ENCODE measurements at places on chromosomes 5 and 9.

- no peak for DNase-seq
Measured at GRCh38 chr5:88674356-88675167, 208.4 kb downstream of the MEF2C start.

DNA sequence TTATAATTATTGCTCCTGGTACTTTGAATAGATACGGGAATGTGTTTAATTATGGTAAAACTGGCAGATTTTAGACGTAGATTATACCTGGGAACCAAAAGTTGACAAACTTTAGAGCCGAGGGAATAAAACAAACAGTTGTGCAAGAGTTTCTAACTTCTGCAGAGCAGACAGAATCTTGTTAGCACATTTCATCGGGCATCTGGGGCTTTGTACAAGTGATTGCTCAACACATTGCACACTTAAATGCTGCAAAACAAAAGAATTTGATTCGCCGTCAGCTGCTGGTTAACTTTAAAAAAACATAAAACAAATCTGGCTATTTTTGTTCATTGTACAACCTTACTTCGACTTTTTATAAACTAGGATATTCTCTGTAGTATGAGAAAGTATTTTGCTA, 398.1 kb downstream of the MAN2A1 start:
- DNase-seq = no peak

DNA sequence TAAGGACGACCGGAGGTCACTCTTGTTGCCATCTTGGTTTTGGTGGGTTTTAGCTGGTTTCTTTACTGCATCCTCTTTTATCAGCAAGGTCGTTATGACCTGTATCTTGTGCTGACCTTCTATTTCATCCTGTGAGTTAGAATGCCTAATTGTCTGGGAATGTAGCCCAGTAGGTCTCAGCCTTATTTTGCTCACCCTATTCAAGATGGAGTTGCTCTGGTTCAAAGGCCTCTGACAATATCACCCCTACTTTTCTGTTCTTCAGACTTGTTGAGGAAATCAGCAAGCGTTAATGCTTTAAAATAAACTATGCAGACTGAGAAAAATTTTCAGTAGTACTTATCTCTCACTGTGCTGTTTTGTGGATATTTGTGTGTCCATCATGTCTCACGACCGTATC, 92.6 kb downstream of the MTRR start:
- DNase-seq = no peak

GRCh38 chr5:6432206-6432605, 16.5 kb upstream of the UBE2QL1 start:
- no peak for DNase-seq

DNA sequence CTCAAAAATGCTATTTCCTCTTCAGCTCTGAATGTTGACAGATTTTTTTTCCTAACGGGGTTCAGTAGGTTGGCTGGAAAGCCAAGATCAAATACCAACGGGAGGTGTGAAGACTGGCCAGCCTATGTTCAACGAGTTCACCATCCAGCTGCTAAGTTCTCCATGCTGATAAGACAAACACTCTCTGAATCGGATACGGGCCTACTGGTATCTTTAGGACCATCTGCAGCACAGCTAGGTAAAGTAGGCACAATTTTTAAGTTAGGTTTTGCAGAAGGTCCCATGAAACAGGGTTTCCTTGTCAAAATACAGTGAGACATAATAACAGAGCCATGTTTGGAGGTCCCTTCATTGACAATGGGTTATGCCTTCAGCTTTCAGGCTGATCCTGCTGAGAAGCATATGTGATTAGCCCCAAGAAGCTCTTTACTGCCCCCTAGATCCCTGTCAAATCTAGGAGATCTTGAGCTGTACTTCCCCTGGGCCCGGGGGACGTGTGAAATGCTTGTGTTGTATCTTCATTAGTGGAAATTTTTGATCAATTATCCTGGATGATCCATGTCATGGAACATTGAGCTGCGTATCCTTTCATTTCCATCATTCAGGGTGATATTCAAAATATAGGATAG, 60.6 kb downstream of the PGM5 start:
- DNase-seq = no peak

GRCh38 chr9:13963005-13963653, 350.8 kb downstream of the NFIB start:
- DNase-seq = no peak

GRCh38 chr5:111602817-111603445, 90.6 kb upstream of the STARD4 start:
- DNase-seq = no peak

- DNase-seq = no peak
Measured at GRCh38 chr5:55415071-55415470, 107.3 kb downstream of the MTREX start.

DNA sequence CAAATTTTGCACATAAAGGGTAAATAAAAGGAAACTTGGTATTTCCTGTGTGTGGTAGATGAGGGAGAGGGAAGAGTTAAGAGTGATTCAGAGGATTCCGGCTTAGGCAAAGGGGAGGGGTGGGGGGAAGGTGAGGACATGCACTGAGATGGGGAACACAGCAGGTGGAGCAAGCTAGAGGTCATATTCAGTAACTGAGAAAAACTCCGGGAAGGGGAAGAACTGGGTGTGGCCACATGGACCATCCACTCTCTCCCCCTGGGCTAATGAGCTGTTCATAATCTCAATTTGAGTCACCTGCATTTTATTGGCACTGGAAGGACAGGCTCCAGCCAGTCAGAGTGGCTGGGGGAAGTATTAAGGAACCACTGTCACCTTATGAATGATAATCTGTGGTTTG, 45.1 kb upstream of the UGCG start:
- DNase-seq = no peak

GRCh38 chr9:1440256-1440655, 390.1 kb downstream of the DMRT2 start:
- DNase-seq = no peak

GRCh38 chr5:80343067-80343466, 23.3 kb downstream of the SPZ1 start:
- no peak for DNase-seq

- no peak for DNase-seq
Measured at GRCh38 chr9:35395706-35396101, 94.2 kb upstream of the RUSC2 start.

DNA sequence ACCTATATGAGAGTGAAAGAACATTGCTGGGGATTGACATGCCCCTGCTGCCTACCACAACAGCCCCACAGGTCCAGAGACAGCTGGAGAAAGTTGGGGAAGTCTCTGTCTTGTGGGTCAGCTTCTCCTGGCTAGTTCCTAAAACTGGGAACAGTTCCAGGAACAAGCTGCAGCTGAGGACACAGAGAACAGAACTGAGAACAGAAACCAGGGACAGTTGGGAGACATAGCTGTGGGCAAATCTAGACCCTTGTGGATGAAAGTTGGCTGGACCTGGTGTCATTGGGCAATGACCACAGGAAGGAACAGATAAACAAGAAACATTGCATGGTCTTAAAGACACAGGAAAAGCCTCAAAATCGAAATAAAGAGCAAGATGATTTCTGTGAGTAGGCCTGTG, 58.3 kb upstream of the MOCS2 start:
- no peak for DNase-seq

- DNase-seq = no peak
Measured at GRCh38 chr5:113425909-113426308, 8.9 kb downstream of the TSSK1B start.

DNA sequence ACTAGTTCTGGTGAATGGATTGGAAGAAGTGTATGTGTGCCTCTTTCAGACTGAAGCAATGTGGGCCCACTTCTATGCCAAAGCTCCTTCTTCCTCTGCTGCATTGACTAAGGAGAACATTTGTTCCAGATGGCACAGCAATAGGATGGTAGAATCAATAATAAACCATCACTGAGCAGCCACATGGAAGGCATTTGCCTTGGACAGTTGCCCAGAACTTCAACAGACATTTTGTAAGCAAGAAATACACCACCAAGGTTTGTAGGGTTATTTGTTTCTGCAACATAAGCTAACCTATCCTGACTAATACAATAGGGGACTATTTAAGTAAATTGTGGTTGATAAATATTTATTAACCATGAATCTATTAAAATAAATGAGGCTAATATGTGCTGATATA, 37.7 kb upstream of the CSNK1G3 start:
- DNase-seq = no peak

- DNase-seq = no peak
Measured at GRCh38 chr5:40391642-40392041, 288.1 kb upstream of the PTGER4 start.

DNA sequence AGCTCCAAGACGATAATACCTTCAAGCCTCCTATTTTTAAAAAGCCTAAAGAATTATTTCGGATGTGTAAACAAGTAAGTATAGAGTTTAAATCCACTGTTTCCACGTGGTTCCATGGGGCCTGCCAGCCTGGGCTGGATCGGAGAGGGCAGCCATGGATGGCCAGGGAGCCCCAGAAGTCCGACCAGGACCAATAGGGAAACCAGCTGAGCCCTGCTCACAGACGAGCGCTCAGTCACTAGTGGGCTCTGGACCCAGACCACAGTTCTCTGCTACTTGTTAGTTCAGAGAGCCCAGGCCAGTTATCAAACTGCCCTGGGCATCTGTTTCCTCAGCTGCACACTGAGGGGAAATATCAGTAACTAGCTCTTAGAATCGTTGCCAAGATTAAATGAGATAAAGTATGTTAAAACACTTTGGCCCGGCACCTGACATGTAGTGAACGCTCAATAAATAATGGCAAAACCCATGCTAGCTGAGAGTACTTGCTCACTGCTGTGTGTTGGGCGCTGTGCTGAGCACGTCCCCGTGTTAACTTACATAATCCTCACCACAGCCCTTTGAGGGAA, 124.8 kb downstream of the RGS3 start:
- no peak for DNase-seq

DNA sequence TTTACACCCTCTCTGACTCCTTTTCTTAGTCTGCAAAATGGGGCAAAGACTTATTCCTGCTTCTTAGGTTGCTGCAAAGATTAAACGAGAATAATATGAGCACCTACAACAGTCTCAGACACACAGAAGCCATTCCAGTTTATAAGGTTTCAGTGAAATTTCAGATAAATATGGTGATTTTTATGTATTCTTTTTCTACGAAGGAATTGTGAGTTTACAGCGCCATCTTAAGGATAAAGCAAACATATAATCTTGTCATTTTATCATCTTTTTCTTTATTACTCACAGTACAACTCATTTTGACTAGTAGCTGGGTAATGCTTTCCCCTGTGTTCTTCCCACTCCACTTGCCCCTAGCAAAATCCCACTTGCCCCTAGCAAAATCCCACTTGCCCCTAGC, 29.2 kb upstream of the SMC5 start:
- DNase-seq = no peak

- no peak for DNase-seq
Measured at GRCh38 chr5:9455826-9456434, 89.9 kb downstream of the SEMA5A start.

DNA sequence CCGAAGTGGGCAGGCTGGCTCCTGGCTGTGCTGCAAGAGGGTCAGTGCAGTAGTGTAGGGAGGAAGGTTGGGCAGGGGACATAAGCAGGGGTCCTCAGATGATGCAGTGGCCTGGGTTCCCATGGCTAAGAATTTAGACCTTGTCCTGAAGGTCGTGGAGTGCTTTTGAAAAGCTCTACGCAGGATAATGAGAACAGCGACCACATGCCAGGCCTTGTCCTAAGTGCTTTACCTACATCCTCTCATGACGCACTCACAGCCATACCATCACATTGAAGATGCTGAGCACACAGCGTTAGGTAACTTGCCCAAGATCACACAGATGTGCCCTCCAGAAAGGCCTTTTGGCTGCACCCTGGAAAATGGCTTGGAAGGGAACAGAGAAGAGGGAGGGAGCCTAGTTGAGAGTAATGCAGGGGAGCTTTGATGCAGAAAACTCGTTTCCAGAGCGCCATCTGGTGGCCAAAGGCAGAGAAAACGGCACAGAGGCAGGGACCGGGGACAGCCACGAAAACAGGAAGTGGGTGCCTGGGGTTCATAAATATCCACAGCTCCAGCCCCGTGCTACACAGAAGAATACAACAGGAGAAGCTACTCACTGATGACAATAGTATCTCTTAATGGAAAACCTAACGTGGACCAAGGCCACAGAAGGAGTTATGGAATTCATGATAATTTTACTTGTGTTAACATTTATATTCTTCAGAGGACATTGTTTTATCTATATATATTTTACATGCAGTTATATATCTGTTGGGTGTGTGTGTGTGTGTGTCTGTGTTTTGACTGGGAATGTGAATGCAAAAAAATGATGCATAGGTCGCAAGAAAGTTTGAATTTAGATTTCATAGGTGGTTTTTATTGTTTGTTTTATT, 2.7 kb upstream of the PCDH12 start:
- DNase-seq = peak; percentile 75

GRCh38 chr9:18857769-18858168, 175.2 kb downstream of the SAXO1 start:
- no peak for DNase-seq

DNA sequence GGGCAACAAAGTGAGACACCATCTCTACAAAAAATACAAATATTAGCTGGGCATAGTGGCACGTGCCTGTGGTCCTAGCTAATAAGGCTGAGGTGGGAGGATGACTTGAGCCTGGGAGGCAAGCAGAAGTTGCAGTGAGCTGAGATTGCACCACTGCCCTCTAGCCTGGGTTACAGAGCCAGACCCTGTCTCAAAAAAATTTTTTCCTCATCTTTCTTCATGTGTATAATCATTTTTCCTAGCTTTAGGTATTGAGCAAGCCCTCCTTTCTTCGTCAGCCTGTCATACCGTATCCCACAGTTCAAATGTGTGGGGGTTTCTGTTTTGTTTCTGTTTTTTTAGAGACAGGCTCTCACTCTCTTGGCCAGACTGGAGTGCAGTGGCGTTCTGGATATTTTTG, 41.3 kb downstream of the EHMT1 start:
- no peak for DNase-seq

GRCh38 chr5:122077366-122078115, 518 bp downstream of the LOX start:
- no peak for DNase-seq

DNA sequence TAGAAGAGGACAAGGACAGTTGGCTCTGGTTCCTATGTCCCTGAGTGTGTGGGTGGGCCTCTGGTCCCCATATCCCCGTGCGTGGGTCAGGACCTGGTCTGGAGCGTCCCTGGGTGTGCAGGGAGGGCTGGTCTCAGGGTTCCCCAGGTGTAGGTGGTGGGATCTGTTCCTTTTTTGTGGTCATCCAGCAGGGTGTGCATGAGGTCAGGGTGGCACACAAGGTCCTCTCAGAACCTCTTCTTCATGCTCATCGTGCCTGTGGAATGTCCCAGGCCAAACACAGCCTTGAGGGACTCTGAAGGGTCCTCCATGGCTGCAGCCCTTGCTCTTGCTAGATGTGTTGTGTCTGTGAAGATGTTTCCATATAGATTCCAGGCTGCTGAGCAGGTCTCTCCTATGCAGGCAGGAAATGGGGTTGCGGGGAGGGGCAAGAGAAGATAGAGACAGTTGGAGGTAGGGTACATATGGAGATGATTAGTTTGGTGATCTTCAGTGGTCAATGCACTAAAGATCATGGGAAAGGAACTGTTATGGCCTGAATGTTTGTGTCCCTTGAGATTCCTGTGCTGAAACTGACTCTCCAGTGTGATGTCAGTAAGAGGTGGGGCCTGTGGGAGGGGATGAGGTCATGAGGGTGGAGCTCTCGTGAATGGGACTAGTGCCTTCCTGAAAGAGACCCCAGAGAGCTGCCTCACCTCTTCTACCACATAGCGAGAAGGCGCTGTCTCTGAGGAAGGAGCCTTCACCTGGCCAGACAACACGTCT, 53.1 kb downstream of the NXNL2 start:
- no peak for DNase-seq
